ENCODE measurements at places on chromosomes 7 and 10.

- DNase-seq: no peak
Observed at GRCh38 chr10:30241422-30242110, 107.5 kb downstream of the MTPAP start.

- no peak for DNase-seq
Observed at GRCh38 chr10:21202776-21203462, 305.8 kb upstream of the NEBL start.

DNA sequence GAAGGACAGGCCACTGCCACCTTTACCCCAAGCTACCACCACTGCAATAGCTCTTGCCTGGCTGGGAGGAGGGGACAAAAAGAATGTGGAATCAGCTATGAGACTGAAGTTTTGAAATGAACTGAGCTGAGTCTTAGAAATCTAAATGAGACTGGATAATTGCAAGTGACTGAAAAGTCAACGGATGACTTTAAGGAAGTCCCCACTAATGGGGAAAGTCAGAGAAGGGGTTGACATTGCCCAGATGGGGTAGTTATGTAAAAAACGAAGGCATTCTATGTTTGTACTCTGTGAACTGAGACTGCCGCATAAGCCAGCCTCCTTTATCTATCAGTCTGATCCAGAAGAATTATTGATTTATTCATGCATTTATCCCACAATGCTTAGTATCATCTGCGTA lies 67.2 kb downstream of the RBM20 start:
- DNase-seq: no peak

- no peak for DNase-seq
Observed at GRCh38 chr10:129809431-129809830, 154.6 kb downstream of the EBF3 start.

- no peak for DNase-seq
Observed at GRCh38 chr10:100496567-100496966, 23.1 kb downstream of the SEC31B start.

- DNase-seq: no peak
Observed at GRCh38 chr7:79876848-79877252, 257.8 kb upstream of the GNAI1 start.

DNA sequence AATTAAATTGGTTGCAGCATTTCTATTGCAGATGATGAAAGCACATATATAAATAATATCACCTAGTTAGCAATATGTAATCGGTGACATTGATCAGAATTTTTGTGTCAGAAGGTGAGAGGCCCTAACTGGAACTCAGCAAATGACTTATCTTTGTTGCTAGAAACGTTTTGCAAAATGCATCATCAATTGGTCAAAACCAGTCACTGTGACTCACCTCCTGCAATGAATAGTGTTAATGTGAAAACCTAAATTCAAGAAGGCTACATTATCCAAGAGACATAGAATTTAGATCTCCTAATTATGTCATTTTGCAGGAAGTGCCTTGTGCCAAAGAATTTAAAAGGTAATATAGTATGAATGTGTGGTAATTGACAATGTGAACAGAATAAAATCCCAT lies 9.8 kb upstream of the PNLIPRP3 start:
- no peak for DNase-seq

DNA sequence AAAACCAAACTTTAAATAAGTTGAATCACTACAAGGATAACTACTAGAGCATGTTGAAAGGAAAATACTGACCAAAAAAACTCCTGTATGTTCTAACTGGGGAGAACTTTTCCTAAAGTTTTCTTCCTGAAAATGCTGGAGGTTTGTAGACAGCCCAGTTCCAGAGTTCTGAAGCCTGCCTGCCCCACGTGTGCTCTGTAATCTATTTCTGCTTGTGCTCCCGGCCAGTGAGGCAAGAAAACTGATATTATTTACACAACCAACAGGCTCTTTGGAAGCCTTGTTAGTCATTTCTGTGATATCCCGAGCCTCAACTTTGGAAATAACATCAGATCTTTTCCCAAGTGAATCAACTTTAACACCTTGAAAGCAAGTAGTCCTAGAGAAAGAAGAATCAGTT lies 46.7 kb downstream of the ZFAND4 start:
- DNase-seq: no peak

GRCh38 chr7:80018941-80019808 lies 115.5 kb upstream of the GNAI1 start:
- no peak for DNase-seq

DNA sequence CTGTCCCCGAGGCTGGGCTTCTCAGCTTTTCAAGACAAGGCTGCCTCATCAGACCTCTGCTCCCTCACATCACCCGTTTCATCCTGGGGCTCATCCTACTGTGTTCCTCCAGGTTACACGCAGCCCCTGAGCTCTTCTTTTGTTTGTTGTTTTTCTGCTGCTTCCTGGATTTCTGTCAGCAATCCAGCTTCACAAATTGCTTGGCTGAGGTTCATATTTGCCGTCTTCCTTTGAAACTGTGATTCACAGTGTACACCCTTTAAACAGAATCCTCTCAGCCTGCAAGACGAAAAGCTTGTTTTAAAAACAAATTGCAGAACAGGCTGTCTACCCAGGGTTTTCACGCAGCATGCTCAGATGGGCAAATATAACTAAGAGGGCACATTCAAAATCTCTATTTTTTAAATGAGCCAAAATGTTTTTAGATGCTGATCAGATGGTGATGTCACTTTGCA lies 39.1 kb upstream of the PARD3 start:
- no peak for DNase-seq

DNA sequence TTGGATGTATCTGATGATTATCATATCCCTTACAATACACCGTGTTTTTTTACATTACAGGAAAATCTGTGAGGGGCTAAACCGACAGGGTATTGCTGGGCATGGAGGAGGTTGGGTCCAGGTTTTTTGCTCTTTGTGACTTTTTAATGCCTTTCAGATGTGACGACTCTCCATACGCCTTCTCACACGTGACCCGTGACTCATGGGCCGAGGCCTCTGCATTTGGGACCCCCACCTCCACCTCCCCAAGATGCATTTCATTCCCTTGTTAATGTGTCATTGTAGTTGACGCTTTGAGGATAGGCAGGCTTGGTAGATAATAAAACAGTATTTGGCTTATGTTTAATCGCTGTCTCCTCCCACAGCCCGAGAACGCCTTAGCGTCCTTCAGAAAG lies 95.3 kb downstream of the CUX1 start:
- no peak for DNase-seq

- no peak for DNase-seq
Observed at GRCh38 chr10:101986624-101986971, 69.4 kb downstream of the ARMH3 start.

GRCh38 chr10:128527711-128528110 lies 401.5 kb upstream of the MKI67 start:
- no peak for DNase-seq

GRCh38 chr10:89744026-89744425 lies 42.6 kb downstream of the KIF20B start:
- no peak for DNase-seq

- no peak for DNase-seq
Observed at GRCh38 chr10:132184816-132185593, 1.7 kb upstream of the DPYSL4 start.

DNA sequence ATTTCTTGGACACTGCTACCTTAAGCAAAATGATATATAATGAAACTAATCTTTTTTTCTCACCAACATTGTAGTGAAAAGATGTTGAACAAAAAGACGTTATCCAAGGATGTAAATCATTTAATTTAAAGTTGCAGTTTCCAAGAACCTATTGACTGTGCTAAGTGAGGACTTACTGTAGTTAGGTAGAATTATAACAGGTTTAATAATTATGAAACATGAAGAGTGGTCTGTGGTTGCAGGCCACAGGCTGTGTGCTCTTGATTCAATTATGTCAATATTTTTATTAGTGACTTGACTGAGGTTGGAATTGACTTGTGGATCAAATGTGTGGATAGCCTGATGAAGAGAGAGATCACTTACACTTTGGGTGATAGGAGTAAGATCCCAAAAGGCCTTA lies 478.1 kb downstream of the AUTS2 start:
- no peak for DNase-seq

GRCh38 chr10:61758433-61758832 lies 95.7 kb downstream of the CABCOCO1 start:
- no peak for DNase-seq

DNA sequence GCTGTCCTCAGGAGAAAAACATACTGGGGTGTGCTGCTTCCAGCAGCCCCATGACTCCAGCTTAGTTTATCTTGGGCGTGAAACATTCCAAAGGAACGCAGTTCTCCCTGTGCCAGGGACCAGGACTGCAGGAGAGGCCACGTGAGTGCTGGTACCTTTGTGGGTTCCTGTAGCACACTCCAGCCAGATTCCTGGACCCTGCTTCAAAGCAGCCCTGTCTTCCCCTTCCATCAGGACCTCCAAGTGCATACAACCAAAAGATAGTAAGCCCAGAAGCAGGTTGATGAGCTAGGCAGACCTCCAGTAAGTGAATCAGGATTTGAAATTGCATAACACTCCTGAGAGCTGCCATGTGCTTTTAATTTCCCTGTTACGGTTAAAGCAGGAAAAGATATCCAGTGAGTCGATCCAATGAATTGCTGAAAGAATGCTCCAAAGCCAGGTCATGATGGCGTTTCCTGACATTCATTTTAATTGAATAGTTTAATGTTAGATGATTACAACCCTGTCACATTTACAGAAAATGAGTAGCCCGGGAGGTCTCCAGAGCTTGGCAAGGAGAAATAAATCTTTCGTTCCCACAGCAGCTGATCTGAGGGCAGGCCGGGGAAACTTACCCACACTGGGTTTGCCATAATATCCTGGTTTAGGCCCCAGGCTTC lies 38.9 kb upstream of the CPXM2 start:
- DNase-seq: no peak

DNA sequence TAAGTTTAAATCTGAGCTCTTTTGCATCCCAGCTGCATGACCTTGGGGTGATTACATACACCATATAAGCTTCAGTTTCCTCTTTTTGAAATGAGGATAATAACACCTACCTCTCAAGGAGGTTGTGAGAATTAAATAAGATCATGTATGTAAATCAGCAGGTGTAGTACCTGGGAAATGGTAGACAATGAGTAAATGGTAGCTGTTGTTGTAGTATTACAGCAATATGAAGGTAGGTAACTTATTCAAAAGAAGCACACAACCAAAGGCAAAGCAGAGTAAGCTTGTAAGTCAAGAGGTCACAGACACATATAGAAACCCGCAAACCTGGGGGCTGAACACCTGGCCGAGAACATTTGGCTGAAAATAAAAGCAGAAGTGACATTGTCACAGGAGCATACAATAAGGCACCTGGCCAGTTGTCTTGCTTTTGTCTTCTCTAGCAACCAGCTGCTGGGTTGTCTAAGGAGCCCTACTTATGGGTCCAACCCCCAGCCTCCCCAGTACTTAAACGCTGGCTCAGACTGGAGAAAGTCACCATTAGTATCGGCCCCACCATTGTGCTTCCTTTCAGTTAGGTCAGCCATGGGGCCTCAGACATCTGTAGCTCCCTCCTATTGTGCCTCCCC lies 203.6 kb upstream of the MKLN1 start:
- DNase-seq: no peak

DNA sequence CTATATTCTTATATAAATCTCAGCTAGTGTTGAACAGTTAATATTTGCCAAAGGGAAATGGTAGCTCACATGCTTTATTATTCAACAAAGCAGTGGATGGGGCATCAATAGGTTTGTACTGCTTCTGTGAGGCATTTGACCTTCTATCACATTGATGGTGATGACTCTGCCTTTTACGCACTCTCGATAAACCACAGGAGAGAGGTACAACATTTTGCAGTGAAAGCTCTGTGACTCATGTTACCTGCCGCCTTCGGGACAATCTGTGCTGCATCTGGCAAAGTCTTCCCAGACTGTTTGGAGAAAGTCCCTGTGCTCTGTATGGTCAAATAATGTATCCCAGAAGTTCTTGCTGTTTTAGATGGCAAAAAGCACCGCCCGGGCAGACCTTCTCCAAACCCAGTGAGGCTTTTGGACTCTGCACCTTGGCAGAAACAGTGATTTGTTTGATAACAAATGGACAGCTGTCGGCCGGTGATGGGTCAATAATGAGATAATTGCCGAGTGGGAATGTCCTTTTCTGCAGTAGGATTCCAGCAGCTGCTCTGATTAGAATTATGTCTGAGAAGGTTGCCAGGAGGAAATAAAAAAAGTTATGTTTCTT lies 61.0 kb downstream of the PLPP4 start:
- DNase-seq: no peak

DNA sequence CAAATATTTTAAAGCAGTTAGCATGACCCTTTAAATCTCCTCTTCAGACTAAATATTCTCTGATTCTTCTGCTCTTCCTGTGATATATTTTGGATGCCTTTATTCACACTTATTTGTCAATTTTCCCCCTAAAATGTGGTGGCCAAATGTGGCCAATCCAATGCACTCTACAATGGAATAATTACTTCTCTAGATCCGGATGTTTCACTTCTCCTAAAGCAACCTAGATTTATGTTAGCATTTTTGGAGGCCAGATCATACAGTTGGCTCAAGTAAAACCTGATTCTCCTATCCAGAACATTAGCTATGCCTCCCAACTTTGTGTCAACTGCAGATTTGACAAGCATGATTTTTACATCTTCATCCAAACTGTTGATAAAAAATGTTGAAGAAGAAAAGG lies 153.7 kb downstream of the CREB5 start:
- DNase-seq: no peak

DNA sequence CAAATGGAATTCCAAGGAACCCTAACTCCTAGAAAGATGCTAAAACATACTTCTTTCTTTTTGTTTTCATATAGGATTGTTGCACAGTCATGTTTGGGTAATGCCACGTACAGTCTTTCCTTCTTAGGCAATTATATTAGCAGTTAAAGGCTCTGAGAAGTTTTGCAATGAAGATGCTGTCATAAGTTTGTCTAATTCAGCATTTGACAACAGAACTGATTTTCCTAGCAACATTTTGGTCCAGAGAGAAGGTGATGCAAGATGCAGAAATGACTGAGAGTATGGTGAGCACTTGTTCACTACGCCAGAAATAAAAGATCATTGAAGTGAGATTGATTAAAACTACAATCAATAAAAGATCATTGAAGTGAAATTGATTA lies 184.0 kb upstream of the PLXNA4 start:
- DNase-seq: no peak

DNA sequence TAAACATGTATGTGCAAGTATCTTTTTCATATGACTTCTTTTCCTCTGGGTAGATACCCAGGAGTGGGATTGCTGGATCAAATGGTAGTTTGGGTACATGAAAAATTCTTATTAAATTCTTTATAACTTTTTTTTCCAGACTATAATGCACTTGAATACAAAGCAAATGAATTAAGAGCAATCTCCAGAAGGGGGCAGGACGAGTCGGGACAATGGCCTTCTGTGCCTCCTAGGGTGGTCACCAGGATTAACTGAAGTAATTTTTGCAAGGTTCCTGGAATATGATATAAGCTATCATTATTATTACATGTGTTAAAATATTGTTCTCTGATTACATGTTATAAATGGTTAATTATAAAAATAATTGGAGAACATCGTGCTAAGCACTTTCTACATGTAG lies 127.2 kb downstream of the PPP1R17 start:
- DNase-seq: no peak

GRCh38 chr10:101550965-101551364 lies 37.1 kb downstream of the POLL start:
- no peak for DNase-seq

GRCh38 chr10:84158550-84158949 lies 15.1 kb upstream of the GPR15LG start:
- DNase-seq: no peak

GRCh38 chr10:69955897-69956740 lies 96.5 kb upstream of the MACROH2A2 start:
- DNase-seq: no peak

- no peak for DNase-seq
Observed at GRCh38 chr7:7799138-7799537, 80.7 kb upstream of the RPA3 start.
